ENCODE measurements at places on chromosomes 3 and 15.

DNA sequence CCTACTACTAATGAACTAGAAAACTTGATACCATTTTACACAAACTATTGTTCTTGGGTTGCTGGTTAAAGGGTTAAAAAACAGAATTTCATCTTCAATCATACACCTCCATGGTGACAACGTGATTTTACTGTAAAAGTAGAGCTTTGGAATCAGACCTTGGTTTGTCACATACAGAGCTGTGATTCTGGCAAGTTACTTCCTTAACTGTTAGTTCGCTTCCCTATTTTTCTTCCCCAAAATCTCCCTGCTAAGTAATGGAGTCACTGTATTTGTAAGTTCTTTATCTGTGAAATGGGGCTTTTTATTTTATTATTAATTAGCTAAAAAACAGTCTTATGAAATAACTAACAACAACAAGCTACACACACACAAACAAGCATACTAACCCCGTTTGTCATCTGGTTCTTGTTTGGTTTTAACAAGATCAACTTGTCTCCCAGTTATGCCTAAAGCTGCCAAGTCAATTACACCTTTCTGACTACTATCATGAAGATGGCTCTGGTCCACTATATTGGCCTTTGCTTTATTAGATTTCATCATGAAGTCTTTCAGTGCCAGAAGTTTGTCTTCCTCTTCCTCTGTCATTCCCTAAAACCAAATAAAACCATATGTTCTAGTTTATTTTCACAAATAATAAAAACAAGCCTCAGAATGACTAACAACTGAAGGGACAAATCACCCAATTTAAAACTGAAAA, 38.6 kb downstream of the PIK3R4 start:
- no peaks in the 10 kb centered on the region for H3K4me1 ChIP-seq
- no peak overlapping the region for H3K4me3 ChIP-seq
- DNase-seq, result no peak
- H3K27me3 ChIP-seq, result no peaks in the 10 kb centered on the region

DNA sequence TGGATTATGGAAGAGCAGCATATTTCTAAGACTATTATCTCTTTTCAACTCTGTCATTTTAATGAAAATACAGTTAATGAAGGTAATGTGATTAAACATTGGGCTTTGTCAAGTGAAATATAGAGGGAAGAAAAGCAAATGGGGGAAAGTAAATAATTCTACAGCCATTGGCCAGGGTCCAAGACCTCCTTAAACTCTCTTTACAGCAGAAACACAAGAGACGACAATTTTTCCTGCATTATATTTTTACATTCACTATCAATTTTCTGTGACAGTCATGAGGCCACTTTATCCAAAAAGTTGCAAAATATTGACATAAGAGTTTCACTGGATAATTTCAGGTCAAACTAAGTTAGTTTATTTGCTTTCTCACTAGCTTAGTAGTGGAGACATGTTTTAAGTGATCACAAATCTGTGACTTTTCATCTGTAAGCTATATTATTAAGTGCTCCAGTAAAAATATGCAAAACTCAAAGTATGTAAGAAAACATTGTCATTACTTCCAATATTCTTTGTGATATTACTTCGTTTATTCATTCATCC, 385.9 kb upstream of the DPH6 start:
- no peaks in the 10 kb centered on the region for H3K4me1 ChIP-seq
- no peak for DNase-seq
- no peaks in the 10 kb centered on the region for H3K36me3 ChIP-seq
- H3K27ac ChIP-seq, result no peak overlapping the region
- no peak overlapping the region for H3K4me3 ChIP-seq

GRCh38 chr15:67019884-67020520, 45.4 kb upstream of the SMAD3 start:
- no peak overlapping the region for H3K27ac ChIP-seq
- H3K36me3 ChIP-seq, result no peaks in the 10 kb centered on the region
- no peak overlapping the region for H3K4me3 ChIP-seq
- DNase-seq, result no peak

DNA sequence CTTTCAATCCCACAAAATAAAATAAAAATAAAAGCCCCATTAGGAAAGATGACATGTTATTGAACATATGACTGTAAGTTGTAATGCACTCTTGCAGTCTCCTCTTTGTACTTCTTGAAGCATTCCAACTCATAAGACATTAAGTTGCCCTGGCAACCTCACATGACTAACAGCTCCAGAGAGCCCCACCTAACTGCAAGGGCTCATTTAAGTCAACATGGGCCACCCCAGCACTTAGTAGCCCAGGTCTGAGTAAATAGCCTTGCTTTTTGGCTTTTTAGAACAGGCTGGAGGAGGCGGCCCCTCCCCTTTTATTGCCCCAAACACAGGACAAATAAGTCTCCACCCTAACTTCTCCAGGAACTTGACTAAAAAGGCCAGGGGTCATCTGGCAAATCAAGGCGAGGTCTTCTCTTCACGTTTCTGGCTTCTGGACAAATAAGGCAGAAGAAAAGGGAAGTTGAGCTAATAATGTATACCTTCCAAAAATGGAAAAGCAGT, 135.1 kb downstream of the TMCO5A start:
- H3K27me3 ChIP-seq, result peaks cover 23% of the 10 kb centered on the region
- H3K4me1 ChIP-seq, result no peaks in the 10 kb centered on the region
- no peak for DNase-seq
- H3K36me3 ChIP-seq, result no peaks in the 10 kb centered on the region
- H3K4me3 ChIP-seq, result no peak overlapping the region

GRCh38 chr3:43477600-43477999, 144.2 kb downstream of the ANO10 start:
- H3K27ac ChIP-seq, result no peak overlapping the region
- no peak overlapping the region for H3K4me3 ChIP-seq
- no peak for DNase-seq
- H3K36me3 ChIP-seq, result peaks cover 5% of the 10 kb centered on the region

GRCh38 chr3:59927056-59927455, 877.2 kb upstream of the CFAP20DC start:
- no peaks in the 10 kb centered on the region for H3K4me1 ChIP-seq
- no peak for DNase-seq
- no peaks in the 10 kb centered on the region for H3K27me3 ChIP-seq
- no peaks in the 10 kb centered on the region for H3K36me3 ChIP-seq
- no peak overlapping the region for H3K27ac ChIP-seq
- H3K4me3 ChIP-seq, result no peak overlapping the region

DNA sequence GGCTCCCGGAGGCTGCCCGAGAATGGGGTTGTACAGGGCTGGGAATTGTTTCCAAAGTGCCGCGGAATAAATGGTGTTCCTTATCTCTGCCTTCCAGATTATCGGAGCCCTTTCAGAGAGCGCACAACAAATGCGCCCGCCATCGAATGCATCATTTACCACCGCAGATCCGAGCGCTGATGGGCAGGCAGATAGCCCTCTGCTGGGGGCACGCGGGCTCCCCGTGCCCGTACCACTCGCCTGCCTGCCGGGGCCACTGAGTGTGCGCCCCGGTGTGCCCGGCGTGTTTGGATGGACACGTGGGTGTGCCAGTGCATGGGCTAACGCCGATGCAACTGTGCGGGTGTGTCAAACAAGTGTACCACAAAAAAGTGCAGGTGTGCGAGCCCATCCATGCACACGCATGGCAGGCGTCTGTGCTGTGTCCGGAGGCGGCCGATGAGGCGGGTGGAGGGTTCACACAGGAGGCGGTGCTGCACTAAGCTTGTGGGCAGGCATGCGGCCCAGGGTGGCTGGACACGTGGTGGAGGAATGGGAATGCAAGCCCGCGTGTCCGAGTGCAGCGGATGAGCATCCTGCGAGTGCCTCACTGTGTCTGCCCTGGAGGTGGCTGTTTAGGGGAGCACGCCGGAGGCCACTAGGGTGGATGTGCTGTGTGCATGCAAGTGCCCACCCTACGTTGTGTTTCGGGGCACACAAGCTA, 3.8 kb upstream of the GATA2 start:
- H3K27me3 ChIP-seq, result peaks cover 56% of the 10 kb centered on the region
- H3K27ac ChIP-seq, result no peak overlapping the region
- no peaks in the 10 kb centered on the region for H3K36me3 ChIP-seq

DNA sequence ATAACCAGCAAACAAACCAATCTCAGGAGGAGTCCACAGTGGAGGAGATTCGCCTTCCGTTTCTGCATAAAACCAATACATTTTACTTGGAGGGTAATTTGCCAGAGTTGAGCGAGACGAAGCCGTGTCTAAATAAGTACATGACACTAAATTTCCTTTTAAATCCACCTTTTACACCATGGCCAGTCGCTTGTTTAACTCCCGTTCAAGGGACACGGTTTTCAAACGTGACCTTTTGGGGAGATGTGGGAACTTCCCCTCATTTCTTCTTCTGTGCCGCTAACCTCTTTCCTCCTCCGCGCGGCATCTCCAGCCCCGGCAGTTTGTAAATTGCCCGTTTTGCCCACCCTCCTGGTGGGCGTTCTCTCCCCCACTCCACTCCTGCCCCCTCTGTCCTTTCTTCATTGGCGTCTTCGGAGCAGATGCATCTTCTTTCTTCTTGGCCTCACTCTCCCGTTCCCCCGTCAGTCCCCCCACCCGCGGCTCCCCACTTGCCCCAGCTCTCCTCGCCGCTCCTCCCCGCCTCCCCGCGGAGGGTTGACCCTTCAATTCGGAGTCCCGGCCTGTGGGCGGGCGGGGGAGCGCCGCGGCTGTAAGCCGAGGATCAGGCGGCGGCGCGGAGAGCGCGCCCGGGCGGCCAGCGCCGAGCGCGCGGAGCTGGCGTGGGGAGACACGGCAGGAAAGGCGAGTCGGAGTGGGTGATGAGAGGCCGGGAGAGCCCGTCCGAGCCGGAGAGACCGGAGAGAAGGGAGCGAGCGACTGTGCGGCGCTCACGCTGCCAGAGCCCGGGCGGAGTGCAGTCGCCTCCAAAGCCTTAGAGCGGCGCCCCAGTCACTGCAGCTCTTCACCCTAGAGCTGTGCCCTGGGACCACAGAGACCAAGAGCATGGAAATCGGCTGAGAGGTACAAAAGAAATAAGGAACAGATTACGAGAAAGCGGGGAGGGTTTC, at the start of gene NLGN1:
Gene NLGN1 (plus strand): TSS at position 584 of the 950 bp plus-strand sequence.
- peak within 1 kb of the TSS; percentile 99 for H3K4me3 ChIP-seq
- H3K4me1 ChIP-seq, result no peaks in the 10 kb centered on the region
- DNase-seq, result peak; percentile 74
- H3K27me3 ChIP-seq, result no peaks in the 10 kb centered on the region

DNA sequence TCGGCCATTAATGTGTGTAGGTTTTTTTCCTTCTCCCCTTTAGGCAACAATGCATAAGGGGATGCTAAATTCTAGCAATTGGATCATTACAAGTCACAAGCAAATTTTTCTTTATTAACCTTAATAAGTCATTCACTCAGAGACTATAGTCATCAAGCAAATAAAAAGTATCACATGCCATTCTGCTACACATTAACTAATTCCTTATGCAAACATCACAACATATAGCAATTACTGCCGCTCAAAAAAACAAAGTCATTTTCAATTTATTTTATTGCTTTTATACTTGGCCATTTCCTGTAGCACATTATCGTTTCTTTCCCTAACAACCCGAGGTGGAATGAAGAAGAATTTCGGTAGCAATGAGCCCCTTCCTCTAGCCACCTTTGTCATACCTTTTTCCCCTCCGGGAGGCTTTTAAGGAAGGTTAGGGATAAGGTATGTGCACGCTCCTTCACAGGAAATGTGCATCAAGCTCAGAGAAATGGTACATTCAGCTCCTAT, 421.2 kb downstream of the TIGIT start:
- no peaks in the 10 kb centered on the region for H3K4me1 ChIP-seq
- no peak for DNase-seq
- H3K27ac ChIP-seq, result no peak overlapping the region
- H3K4me3 ChIP-seq, result no peak overlapping the region
- no peaks in the 10 kb centered on the region for H3K27me3 ChIP-seq

DNA sequence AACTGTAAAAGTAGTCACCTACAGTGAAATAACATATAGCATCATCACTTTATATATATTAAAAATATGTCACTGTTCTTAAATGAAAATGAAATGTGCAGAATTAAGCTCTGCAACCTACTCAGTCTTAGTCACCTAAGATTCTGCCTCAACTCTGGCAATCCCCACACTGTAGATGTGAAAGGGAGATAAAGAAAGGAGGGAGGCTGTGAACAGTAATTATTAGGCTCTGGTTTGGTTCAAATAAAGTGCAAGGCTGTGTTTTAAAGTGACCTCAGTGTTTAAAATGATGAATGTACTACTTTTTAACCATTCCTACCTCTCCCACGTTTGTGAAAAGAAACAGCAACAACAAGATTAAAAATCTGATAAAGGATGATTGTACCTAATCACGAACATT, 72.2 kb downstream of the ATP8B4 start:
- no peak overlapping the region for H3K4me3 ChIP-seq
- H3K27me3 ChIP-seq, result no peaks in the 10 kb centered on the region
- DNase-seq, result no peak
- no peaks in the 10 kb centered on the region for H3K4me1 ChIP-seq
- H3K36me3 ChIP-seq, result peaks cover 12% of the 10 kb centered on the region

- H3K36me3 ChIP-seq, result no peaks in the 10 kb centered on the region
- H3K4me1 ChIP-seq, result no peaks in the 10 kb centered on the region
- DNase-seq, result no peak
- no peak overlapping the region for H3K4me3 ChIP-seq
Observed at GRCh38 chr3:411226-411625, 214.7 kb downstream of the CHL1 start.

DNA sequence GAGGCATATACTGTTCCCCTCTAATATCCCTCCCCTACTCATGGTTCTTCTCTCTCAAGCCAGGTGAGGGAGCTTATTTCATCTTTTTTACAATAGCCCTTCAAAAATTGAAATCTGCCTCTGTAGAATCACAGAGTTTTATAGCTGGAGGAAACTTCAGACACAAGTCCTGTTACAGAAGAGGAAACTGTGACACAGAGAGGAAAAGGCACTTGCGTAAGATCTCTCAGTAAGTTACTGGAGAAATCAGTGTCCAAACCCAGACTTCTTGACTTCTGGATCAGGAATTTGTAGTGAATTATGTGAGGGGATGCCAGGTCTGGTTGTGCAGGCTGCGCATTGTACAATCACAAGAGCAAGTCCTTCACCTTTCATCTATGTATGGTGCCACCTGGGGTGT, 4.6 kb downstream of the FGD5 start:
- peaks cover 10% of the 10 kb centered on the region for H3K36me3 ChIP-seq
- no peak overlapping the region for H3K4me3 ChIP-seq
- H3K4me1 ChIP-seq, result no peaks in the 10 kb centered on the region
- H3K27me3 ChIP-seq, result no peaks in the 10 kb centered on the region
- no peak for DNase-seq

- no peak for DNase-seq
- H3K27ac ChIP-seq, result no peak overlapping the region
- peaks cover 4% of the 10 kb centered on the region for H3K27me3 ChIP-seq
- peaks cover 4% of the 10 kb centered on the region for H3K4me1 ChIP-seq
- H3K4me3 ChIP-seq, result no peak overlapping the region
Observed at GRCh38 chr3:193772422-193772763, 179.4 kb downstream of the OPA1 start.

DNA sequence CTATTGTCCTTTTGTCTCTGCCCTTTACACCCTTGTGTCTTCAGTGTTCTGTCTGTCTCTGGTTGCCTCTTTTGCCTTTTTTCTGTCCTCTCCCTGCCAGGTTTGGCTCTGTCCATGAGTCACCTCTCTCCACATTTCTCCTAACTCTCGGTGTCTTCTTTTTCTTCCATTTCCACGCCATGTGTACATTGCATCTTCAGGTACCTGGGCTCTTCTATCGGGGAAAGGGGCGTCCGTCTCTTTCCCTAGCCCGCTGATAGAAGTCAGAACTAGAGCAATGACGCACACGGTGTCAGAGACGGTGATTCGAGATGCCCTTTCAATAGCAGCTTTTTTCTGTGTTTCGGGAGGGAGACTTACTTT, 641 bp downstream of the OPA1 start:
- H3K4me3 ChIP-seq, result peak overlapping the region; percentile 95
- peak overlapping the region; percentile 44 for H3K27ac ChIP-seq
- H3K27me3 ChIP-seq, result no peaks in the 10 kb centered on the region
- H3K36me3 ChIP-seq, result peaks cover 8% of the 10 kb centered on the region
- DNase-seq, result no peak
